ENCODE measurements at places on chromosomes 6 and 20. TPM values are rescaled to one million over a fixed set of nuclear protein-coding genes. Genes with fewer than 3 reads are reported as not detected.

DNA sequence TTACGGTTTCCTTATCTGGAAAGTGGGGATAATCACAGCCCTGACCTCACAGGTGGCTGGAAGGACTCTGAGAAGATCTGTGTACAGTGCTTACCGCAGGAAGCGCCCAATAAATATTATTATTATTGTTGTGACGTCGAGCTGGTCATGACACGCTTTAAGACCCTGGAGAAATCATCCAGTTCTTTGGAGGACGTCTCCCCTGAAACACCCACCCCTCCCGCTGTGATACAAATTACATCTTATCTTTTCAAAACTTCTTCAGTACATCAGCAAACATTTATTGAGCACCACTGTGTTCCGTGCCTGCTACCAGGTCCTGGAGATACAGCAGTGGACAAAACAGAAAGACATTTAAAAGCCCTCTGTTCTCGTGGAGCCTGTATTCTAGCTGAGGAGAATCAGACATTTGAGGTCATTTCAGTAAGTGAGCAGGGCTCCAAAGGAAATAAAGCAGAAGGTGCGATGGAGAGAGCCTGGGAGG, 118.7 kb downstream of the CEBPB start:
- DNase-seq = no peak

KCNS1 gene
- total RNA-seq = 0.21 TPM

DNA sequence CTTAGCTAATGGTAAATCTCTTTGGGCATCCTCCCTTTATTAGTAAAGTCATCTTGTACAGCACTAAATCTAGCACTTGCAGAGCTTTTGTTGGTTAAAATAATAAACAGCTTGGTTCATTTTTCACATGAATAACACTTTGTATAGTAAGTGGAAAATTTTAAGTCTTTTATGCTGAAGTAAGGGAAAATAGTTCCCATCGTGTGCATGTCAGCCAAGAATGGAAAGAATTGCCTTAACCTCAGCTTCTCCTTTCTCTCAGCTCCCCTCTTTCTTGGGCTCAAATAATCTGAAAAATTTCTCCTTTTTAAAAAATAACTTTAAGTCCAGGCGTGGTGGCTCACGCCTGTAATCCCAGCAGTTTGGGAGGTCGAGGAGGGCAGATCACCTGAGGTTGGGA, 16.6 kb downstream of the SNRPC start:
- DNase-seq = no peak

DNA sequence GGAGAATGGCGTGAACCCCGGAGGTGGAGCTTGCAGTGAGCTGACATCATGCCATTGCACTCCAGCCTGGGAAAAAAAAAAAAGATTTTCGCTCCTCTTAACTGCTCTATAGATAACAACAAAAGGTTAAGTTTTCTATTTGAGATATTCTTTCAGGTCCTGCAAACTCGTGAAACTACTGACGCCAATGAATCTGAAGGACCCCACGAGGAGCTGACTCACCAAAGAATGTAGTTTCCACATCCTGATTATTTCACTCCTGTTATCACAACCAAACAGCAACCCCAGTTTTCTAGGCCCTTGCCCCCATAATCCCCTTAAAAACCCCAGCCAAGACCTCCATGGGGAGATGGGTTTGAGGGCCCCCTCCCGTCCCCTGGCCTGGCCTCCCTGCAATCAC, 58.7 kb downstream of the OTOR start:
- no peak for DNase-seq

Data from urinary bladder (tissue), 4 donors.